ENCODE measurements at places on chromosomes 1 and 21. TPM values are rescaled to one million over a fixed set of nuclear protein-coding genes. Genes with fewer than 3 reads are reported as not detected.

GRCh38 chr1:111489604-111490003 lies 13.8 kb downstream of the ADORA3 start:
- no peaks in the 10 kb centered on the region for H3K4me1 ChIP-seq
- H3K4me3 ChIP-seq = no peak overlapping the region
- H3K36me3 ChIP-seq = no peaks in the 10 kb centered on the region
- 0 out of 2 replicates have a peak, but pooled peaks cover under 1% of the 10 kb centered on the region for H3K27me3 ChIP-seq
- DNase-seq = no peak

- no peak overlapping the region for H3K27ac ChIP-seq
- H3K4me3 ChIP-seq = no peak overlapping the region
- no peak for DNase-seq
- no peaks in the 10 kb centered on the region for H3K27me3 ChIP-seq
- peaks cover 12% of the 10 kb centered on the region for H3K36me3 ChIP-seq
Observed at GRCh38 chr1:43864111-43865045, 69.2 kb upstream of the ARTN start.

DNA sequence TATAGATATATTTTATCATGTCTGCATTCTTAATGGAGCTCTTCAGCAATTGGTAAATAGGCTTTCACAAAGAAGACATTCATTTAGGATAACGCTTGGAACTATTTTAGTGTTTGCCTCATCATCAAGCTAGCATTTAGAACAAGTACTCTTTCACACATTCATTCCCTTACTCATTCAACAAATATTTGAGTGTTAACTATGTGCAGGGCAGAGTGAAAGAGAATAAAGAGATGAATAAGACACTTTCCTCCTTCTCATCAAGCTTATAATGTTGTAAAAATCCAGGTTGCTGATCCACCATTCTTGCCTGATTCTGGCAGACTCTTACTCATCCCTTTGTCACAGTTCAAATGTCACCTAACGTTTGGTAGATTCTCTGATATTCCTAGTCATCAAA lies 386.3 kb upstream of the BEND5 start:
- H3K4me3 ChIP-seq = no peak overlapping the region
- H3K36me3 ChIP-seq = no peaks in the 10 kb centered on the region
- no peaks in the 10 kb centered on the region for H3K27me3 ChIP-seq
- H3K4me1 ChIP-seq = no peaks in the 10 kb centered on the region

DNA sequence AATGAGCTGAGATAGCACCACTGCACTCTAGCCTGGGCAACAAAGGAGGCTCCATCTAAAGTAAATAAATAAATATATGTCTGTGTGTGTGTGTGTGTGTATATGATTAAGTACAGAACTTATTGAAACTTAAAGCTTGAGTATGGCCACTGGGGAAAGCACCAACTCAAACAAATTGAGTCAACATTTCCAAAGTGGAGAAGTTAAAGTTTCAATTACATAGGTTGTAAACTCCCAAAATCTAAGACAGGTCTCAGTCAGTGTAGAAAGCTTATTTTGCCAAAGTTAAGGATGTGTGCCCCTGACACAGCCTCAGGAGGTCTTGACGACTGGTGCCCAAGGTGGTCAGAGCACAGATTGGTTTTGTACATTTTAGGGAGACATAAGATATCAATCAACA lies 458.9 kb upstream of the RGS18 start:
- no peak overlapping the region for H3K4me3 ChIP-seq
- no peak for DNase-seq
- H3K36me3 ChIP-seq = no peaks in the 10 kb centered on the region
- H3K27ac ChIP-seq = no peak overlapping the region
- no peaks in the 10 kb centered on the region for H3K27me3 ChIP-seq
- no peaks in the 10 kb centered on the region for H3K4me1 ChIP-seq

GRCh38 chr1:72759486-72759885 lies 477.1 kb upstream of the NEGR1 start:
- H3K4me3 ChIP-seq = no peak overlapping the region
- no peaks in the 10 kb centered on the region for H3K36me3 ChIP-seq
- H3K27ac ChIP-seq = no peak overlapping the region

- no peaks in the 10 kb centered on the region for H3K4me1 ChIP-seq
- DNase-seq = no peak
- H3K4me3 ChIP-seq = no peak overlapping the region
- H3K27me3 ChIP-seq = peaks cover 7% of the 10 kb centered on the region
- H3K27ac ChIP-seq = no peak overlapping the region
Observed at GRCh38 chr1:76037324-76037723, 37.2 kb upstream of the ST6GALNAC3 start.

DNA sequence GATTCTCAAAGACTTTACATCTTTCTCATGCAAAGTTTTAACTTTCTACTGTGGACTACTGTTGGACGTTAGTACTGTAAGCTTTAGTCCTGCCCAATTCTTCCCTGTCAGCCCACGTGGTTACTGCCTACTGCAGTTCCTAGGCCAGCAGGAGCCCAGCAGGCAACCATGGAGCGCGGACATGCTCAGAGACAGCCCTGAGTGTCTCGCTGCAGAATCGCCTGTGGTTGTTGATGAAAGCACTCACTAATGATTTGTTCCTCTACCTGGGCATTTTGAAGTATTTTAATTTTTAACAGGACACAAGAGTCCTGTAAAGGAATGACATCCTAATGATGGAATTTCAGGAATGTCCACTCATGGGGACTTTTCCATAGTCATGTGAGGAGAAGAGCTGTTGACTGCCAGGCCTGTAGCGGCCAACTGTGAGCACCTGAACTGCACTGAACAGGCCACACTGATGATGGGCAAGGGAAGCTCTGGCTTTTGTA lies 44.1 kb downstream of the PGBD5 start:
- no peak overlapping the region for H3K27ac ChIP-seq
- H3K27me3 ChIP-seq = no peaks in the 10 kb centered on the region
- no peaks in the 10 kb centered on the region for H3K4me1 ChIP-seq
- no peaks in the 10 kb centered on the region for H3K36me3 ChIP-seq
- DNase-seq = no peak
- no peak overlapping the region for H3K4me3 ChIP-seq

The WDR64 gene
- 0.24 TPM for total RNA-seq

The SERPINC1 gene
- 0.34 TPM for total RNA-seq

Data from SJSA1 (cell line).